ENCODE measurements at places on chromosomes 2 and 18.

DNA sequence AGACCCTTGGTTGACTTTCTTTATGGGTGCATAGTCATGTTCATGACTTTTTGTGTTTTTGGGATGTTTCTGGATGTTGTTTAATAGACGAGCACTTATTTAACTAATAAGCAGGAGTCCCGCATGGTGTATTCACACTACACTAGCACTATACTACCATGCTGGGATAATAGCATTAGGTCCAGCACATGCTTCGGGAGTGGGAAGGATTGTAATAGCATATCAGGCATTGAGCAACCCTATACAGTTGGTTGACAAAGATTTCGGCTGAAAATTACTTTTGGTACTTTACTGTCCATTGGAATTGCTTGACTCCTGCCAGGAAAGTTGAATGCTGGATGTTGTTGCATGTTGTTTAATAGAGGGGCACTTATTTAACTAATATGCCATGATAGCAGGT lies 2.8 kb downstream of the SH3RF3 start:
- DNase-seq: no peak

- no peak for DNase-seq
Observed at GRCh38 chr18:3603421-3604234, 153.7 kb downstream of the TGIF1 start.

GRCh38 chr2:28664120-28664842 lies 87.3 kb upstream of the PPP1CB start:
- DNase-seq: no peak

GRCh38 chr2:71695235-71696120 lies 242.1 kb downstream of the DYSF start:
- DNase-seq: no peak

DNA sequence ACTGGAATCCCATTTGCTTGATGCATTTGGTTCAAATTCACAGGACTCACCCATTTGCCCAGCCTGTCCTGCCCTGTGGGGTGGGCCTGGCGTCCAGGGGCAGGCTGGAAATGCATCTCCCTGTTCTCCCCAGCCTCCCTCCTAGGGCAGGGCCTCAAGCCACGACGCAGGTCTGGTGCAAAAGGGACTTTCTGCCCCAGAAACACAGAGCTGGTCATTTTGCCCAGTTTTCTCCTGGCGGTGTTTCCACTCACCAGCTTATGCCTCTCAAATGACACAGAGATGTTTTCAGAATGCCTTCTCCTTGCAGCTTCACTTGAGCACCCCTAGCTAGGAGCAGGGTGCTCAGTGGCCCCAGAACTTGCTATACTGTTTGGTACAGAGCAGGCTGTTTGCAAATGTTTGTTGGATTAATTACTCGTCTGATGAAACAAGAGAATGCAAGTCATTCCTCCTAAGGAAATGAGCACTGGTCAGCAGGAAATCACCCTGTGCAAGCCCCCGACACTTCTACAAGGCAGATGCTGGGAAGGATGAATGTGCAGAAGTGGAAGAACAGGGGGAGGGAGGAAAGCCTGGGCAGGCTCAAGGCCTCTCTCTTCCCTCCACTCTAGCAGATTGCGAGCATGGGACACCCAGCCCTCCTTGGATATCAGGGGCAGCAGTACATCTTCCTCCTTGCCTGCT lies 164.3 kb upstream of the APCDD1 start:
- no peak for DNase-seq

DNA sequence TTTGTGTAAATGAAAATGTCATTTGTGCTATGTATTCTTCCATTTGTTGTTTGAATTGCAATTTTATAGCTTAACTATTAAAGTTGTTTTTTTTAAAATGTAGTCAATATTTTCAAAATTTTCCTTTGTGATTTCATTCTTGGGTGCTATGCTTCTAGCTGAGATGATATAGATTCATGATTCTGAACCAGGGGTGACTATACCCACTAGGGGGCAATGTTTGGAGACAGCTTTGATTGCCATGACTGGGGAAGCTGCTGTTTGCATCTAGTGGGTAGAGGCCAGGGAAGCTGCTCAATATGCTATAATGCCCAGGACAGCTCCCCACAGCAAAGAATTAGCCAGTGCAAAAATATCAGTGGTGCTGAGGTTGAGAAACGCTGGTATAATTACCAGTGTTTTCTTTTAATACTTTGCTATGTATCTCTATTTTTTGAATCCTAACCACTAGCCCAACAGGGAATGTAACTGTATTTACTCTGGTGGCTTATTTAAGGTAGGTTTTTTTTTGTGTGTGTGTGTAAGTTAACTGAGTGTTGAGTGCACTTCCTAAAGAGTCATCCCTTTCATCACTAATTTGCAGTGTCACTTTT lies 99.7 kb downstream of the MEP1B start:
- DNase-seq: peak; percentile 5

GRCh38 chr2:68994864-68995263 lies 18.1 kb upstream of the ANTXR1 start:
- no peak for DNase-seq

- no peak for DNase-seq
Observed at GRCh38 chr2:85096616-85097015, 36.6 kb upstream of the TCF7L1 start.

GRCh38 chr2:118372886-118373830 lies 284.9 kb downstream of the INSIG2 start:
- DNase-seq: no peak

GRCh38 chr2:38829971-38830370 lies 45.8 kb downstream of the DHX57 start:
- no peak for DNase-seq

DNA sequence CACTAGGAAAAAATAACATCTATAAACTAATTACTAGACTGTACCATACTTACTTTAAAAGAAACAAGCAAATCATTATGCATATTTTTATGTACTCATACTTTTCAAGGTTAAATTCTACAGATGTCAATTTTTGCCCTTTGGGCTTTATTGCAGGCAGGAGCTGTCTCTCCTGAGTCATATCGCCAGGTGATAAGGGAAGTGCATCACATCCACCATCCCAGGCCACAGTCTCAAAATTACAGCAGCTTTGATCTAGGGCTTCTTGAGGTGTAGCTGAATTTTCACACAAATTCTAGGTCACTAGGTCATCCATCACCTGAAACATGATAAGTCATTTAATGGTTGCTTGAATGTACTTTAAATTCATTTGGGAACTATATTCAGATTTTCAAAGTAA lies 38.4 kb upstream of the FRZB start:
- DNase-seq: no peak

GRCh38 chr2:34291076-34291475 lies 692.0 kb upstream of the FAM98A start:
- no peak for DNase-seq

- DNase-seq: no peak
Observed at GRCh38 chr2:199309973-199310372, 147.8 kb downstream of the SATB2 start.

- DNase-seq: no peak
Observed at GRCh38 chr18:8721716-8722115, 16.4 kb downstream of the MTCL1 start.

- no peak for DNase-seq
Observed at GRCh38 chr18:59929621-59930295, 30.0 kb downstream of the PMAIP1 start.

DNA sequence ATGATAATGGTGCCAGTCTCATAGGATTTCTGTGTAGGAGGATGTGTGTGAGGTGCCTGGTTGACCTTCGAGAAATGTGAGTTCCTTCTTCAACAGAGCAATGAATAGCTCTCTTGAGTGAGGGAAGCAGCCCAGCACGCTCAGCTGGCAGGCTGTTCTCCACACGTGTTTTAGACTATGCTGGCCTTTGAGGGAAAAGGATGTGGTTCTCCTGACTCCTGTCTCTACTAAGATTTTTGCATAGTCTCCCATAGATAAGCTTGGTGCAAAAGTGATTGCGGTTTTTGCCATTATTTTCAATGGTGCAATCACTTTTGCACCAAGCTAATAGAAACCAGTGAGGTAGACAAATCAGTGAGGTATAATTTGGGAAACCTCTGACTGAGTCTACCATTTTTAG lies 284.1 kb downstream of the SLC4A3 start:
- DNase-seq: no peak

DNA sequence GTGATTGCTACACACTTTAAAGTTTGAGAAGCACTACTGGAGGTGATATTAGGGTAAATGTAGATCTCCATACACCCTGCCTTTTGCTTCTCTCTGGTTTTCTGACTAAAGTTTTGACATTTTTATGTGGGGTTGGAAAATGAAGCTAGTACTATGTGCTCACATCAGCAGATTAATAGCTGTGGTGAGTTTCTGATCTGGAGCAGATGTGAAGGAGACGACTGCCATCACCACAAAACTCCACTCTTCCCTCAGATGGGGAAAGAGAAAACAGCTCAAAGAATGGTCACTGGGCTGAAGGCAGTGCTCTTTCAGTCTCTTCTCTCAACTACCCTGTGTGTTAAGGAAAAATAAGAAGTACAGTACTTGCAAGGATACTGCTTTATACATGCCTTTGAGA lies 37.2 kb downstream of the PLEKHA3 start:
- no peak for DNase-seq

- DNase-seq: no peak
Observed at GRCh38 chr2:27174638-27175037, 25.8 kb downstream of the TCF23 start.

GRCh38 chr2:11017921-11018320 lies 106.2 kb downstream of the KCNF1 start:
- DNase-seq: no peak

GRCh38 chr2:206296128-206296527 lies 21.7 kb downstream of the ZDBF2 start:
- no peak for DNase-seq

DNA sequence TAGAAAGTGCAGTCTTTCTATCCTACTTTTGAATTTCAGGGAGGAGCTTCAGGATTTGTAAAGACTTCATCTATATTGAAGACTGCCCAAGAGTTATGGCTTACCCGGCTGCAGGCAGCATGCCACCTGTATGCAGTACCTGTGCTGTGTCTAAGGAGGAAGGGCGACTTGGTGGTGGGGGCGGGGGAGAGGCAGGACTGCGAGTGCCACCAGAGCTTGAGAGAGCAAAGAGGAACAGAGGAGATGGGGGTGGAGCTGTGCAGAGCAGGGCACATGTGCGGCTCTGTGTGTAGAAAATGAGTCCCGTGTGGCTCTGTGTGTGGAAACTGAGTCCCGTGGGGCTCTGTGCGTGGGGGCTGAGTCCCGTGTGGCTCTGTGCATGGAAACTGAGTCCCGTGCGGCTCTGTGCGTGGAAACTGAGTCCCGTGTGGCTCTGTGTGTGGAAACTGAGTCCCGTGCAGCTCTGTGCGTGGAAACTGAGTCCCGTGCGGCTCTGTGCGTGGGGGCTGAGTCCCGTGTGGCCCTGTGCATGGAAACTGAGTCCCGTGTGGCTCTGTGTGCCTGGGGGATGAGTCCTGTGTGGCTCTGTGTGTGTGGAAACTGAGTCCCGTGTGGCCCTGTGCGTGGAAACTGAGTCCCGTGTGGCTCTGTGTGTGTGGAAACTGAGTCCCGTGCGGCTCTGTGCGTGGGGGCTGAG lies 43.2 kb downstream of the LDLRAD4 start:
- no peak for DNase-seq

GRCh38 chr2:13652531-13653313 lies 936.0 kb downstream of the TRIB2 start:
- DNase-seq: no peak

DNA sequence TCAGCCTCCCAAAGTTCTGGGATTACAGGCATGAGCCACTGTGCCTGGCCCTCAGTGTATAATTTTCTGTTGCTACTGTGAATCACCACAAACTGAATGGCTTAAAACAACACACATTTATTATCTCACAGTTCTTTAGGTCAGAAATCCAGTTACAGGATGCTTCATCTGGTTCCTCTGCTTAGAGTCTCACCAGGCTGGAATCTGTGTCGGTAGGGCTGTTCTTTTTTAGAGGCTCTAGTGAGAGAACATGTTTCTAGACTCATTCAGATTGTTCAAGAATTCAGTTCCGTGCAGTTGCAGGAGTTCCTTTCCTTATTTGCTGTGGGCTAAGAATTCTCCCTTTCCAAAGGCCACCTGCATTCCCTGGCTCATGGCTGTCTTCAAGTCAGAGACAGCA lies 22.2 kb downstream of the CCDC121 start:
- no peak for DNase-seq

GRCh38 chr2:137952586-137953129 lies 11.6 kb upstream of the HNMT start:
- DNase-seq: peak; percentile 11

DNA sequence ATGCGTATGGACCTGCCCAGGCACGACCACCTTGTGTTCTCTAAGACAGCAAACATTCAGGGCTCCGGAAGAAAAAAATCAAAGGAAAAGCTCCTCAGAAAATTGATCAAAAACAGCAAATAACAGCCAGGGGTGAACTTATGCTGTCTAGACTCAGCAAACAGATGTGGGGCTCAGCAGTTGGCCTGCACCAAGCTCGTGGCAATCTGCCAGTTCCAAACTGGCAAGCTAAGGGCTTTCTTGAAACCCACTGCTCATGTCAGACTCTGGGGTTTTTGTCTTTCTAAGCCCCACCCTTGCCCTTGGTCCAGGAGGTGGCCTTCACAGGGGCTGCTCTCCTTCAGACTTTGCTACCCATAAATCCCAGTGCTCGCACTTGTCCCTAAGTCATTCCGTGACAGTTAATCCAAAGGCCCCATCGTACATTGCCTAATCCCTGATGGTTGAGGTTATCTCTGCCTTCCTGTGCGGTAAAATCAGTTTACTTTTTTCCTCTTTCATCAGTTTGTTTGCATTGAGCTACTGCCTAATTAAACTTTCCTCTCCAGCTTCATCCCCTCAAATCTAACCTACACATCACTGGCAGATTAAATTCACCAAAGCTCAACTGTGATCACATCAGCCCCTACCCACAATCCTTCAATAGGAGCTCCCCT lies 408.0 kb downstream of the LRATD1 start:
- no peak for DNase-seq

DNA sequence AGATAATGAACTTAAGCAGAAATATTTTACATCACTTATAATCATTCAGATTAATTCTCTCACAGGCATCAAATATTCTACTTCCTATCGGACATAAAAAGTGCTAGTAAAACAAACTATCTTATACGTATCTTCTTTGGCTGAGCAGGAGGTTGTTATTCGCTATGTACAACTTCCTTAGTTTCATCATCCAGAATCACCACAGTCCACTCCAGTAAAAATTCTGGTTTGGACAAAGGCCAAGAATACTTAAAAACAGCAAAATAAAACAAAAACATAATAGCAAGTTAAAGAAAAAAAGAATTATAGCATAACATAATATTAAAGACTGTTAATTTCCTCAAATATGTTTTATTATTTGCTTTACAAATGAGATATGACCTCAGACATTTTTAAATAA lies 1077.1 kb upstream of the CELF4 start:
- DNase-seq: no peak

DNA sequence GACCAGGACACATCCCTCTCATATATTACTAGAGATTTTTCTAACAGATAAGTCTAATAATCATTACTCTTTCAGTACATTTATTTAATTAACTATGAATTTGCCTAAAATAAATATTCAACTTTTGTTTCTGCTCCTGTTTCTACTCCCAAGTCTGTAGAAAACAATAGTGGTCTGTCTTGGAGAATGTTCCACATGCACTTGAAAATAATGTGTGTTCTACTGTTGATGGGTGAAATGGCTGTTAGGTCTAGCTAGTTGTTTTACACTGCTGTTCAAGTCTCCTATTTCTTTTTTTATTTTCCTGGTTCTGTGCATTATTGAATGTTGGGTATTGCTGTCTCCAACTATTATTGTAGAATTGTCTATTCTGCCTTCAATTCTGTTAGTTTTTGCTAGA lies 47.2 kb downstream of the SPOPL start:
- no peak for DNase-seq
